Stimulated activated CD8-positive, alpha-beta memory T cell treated with anti-CD3 and anti-CD28 coated beads, Interleukin-2, amount 100 ng/mL, for 1 hour (primary cell): ENCODE measurements at places on chromosomes 7 and 10.

DNA sequence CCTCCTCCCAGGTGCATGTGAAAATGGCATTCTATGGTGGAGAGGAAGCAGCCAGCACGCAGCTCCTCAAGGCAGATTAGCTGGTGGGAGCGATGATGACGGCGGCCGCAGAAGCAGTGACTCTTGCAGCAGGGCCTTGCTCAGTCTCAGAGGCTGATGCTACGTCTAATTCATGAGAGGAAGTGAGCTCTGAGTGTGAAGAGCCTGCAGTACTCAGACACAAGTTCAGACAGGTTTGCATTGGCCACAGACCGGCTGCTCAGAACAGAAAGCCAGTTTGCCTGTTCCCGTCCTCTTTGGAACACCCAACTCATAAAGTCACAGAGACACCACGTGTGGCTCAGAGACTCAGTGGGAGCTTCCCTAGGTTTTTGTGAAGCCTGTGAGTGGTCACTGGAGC lies 136.5 kb downstream of the ADARB2 start:
- DNase-seq: no peak

DNA sequence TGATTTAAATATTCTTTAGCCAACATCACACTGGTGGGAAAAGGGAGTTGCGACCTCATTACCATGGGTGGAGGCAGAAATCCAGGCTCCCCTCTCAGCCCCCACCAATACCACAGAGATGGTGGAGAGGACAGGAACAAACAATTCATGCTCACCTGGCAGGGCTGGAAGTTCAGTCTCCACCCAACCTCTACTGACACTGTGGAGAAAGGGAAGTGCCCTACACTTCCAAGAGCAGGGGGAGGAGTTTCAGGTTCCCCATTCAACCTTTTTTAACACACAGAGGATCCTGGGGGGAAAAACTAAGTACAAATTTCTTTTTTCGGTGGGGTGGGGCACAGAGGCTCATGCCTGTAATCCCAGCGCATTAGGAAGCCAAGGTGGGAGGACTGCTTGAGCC lies 210.1 kb upstream of the KCTD7 start:
- DNase-seq: no peak

- DNase-seq: no peak
These were observed 115.6 kb downstream of the LHFPL3 start for GRCh38 chr7:104444017-104444416.

DNA sequence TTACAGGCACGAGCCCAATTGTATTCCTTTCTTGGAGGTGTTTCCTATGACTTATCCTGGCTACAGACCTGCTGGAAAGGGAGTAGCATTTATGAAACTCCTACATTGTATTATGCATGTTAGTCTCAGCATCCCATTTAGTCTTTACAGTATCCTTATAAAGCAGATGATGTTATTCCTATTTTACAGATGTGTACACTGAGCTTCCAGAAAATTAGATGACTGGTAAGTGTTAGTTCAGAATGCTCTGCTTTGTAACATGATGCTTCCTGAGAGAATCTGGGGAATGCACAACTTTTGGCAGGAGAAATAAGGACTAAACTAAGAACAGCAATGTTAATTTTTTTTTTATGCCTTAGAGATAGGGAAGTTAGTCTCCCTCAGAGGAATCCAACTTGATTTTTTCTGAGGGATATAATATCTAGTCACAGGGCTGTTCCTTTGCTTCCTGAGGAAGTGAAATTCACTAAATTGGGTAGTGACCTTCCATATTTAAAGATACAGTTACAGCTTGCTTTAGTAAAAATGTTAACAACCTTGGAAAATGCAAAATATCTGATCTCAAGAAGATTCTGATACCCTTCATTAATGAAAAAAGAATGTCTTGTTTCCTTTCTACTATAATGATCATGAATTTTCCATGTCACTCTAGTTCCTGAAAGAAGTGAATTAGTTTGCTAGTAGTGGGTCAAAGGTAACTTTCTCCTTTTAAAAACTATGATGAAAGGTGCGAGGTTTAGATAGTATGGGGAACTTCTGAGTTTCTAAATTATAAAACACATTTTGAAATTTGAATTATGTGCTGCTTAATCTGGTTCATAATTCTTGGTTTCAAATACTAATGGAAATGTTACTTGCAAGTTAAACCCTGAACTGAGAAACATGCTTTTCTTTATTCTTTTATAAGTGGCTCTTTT lies 194.0 kb upstream of the PRPS1L1 start:
- DNase-seq: no peak

DNA sequence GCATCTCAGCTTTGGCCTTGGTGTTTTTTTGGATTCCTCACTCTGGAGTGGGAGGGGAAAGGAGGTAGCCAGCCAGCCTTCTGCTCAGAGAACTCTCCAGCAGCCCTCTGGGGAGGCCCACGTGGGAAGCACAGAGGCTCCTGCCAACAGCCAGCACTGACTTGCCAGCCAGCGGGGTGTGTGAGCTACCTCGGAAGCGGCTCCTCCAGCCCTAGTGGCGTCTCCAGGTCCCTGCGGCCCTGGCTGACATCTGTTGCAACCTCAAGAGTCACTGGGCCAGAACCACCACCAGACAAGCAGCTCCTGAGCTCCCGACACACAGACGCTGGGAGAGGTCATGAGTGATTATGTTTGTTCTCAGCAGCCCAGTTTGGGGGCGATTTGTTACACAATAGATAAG lies 180.2 kb upstream of the FZD8 start:
- no peak for DNase-seq
